ENCODE measurements at places on chromosomes 1 and 21. TPM values are rescaled to one million over a fixed set of nuclear protein-coding genes. Genes with fewer than 3 reads are reported as not detected.

DNA sequence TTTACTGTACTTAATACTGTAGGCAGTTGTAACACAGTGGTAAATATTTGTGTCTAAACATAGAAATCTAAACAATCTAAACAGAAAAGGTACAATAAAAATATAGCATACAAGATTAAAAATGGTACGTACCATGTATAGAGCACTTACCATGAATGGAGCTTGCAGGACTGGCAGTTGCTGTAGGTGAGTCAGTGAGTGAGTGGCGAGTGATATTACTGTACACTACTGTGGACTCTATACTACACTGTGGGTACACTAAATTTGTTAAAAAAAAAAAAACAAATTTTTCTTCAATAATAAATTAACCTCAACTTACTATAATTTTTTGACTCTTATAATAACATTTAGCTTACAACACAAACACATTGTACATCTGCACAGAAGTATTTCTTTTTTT lies 39.5 kb upstream of the MYOCOS start:
- DNase-seq = no peak

The FCRL1 gene
- total RNA-seq = not detected

- DNase-seq = no peak
Observed at GRCh38 chr21:46617267-46618051, 12.6 kb upstream of the S100B start.

DNA sequence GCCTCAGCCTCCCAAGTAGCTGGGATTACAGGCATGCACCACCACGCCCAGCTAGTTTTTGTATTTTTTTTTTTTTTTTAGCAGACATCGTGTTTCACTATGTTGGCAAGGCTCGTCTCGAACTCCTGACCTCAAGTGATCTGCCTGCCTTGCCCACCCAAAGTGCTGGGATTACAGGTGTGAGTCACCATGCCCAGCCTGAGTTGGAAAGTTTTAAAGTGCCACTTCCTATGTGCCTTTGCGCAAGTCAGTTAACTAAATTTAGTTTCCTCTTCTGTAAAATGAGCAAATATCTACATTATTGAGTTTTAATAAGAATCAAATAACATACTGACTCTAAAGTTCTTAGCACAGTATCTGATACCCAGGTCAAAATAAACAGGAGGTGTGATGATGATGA lies 12.4 kb downstream of the SLC19A2 start:
- no peak for DNase-seq

DNA sequence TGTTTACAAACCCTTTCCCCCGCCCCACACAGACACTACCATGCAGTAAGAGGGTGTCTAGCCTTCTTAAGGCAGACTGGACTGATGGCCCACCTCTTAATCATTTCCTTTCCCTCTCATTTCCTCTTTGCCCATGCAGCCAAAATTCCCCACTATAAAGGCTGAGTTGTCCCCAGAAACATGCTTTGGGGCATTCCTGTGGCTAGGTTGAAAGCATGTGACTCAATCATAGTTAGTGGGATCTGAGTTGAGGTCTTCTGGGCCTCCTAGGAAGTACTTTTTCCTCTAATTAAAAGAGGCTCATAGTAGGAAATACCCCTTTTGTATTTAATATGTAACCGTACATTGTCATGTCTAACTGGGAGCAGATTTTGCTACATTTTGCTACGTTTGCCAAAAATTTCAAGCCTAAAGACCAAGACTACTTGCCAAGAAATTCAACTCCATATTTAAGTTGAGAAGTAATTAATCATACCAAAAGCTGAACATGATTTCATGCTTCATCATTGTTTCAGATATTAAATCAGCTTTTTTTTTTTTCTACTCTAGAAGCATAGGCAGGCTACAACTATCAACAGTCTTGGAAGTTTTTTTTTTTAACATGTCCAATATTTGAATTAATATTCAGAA lies 174.7 kb downstream of the ADGRL4 start:
- no peak for DNase-seq

The GABPA gene
- total RNA-seq = 42.8 TPM

Data from frontal cortex (tissue), 4 donors.